SK-N-MC (cell line): ENCODE measurements at places on chromosomes 16 and 17.

GRCh38 chr17:77480509-77481215 lies 339.9 kb downstream of the SEC14L1 start:
- no peak for DNase-seq

DNA sequence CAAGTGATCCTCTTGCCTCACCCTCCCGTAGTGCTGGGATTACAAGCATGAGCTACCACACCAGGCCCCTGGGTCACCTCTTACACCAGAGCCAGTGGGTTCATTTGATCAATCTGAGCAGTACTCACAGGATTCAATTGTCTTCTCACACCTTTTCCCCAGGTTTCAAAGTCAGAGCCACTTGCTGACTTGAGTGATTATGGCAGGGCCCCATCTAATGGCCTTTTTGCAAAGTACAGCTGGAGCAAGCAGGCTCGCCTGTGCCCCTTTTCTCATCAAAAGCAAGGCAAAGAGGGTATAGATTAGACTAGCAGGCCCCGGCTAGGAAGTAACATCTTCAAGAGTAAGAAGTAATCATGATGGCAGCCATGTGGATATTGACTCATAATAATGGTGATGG lies 114.8 kb upstream of the NOL11 start:
- no peak for DNase-seq

- no peak for DNase-seq
These were observed 15.5 kb upstream of the TMEM94 start for GRCh38 chr17:75440738-75441448.

DNA sequence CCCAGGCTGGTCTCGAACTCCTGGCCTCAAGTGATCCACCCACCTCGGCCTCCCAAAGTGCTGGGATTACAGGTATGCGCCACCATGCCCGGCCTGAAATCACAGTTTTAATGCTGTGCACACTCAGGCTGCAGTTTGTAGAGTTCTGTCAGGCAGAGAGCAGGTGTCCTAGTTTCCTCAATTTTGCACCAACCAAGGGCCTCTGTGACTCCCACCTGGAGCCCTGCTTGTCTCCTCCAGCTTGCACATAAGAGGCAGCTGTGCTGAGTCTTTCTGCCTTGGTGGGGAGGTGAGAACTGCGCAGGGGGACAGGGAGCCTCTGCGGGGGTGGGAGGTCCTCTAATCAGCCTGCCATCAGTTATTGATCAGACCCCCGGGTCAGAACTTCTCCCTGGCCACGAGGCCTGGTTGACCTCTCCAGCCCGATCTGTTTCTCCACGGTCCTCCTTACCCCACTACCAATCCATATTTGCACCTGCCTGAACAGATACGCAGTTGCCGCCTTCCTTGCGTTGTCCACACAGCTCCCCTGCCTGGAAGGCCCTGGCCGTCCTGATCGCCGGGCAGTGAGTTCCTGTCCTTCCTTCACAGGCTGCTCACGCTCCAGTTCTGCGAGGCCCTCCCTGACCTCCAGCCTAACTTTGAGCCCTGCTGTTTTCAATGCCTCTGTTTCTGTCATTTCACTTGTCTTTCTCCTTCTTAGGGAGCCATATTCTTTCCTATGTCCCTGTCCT lies 48.1 kb upstream of the SIAH1 start:
- DNase-seq, result no peak

- DNase-seq, result no peak
These were observed 171.6 kb downstream of the CDH11 start for GRCh38 chr16:64950262-64950661.

GRCh38 chr17:8015957-8016631 lies 13.7 kb downstream of the GUCY2D start:
- DNase-seq, result no peak

- no peak for DNase-seq
These were observed 10.3 kb downstream of the NT5M start for GRCh38 chr17:17313350-17313991.

DNA sequence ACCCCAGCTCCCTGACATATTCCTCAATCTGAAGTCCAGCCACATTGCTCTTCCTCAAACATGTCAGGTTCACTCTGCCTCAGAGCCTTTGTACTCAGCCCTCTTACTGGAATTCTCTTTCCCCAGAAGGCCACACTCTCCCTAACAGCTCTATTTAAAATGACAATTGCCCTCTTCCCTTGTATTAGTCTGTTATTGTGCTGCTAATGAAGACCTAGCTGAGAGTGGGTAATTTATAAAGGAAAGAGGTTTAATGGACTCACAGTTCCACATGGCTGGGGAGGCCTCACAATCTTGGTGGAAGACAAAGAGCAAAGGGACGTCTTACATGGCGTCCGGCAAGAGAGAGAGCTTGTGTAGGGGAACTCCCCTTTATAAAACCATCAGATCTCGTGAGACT lies 46.0 kb downstream of the HS3ST2 start:
- no peak for DNase-seq

GRCh38 chr16:88461331-88462269 lies 8.5 kb downstream of the ZFPM1 start:
- no peak for DNase-seq

- DNase-seq, result no peak
These were observed 29.5 kb upstream of the ZNF469 start for GRCh38 chr16:88353232-88353631.

- DNase-seq, result no peak
These were observed 9.1 kb upstream of the THAP11 start for GRCh38 chr16:67833030-67833414.

GRCh38 chr17:50268026-50268425 lies 6.2 kb upstream of the TMEM92 start:
- DNase-seq, result no peak

- no peak for DNase-seq
These were observed 1.5 kb downstream of the TMEM132E start for GRCh38 chr17:34580685-34581445.

DNA sequence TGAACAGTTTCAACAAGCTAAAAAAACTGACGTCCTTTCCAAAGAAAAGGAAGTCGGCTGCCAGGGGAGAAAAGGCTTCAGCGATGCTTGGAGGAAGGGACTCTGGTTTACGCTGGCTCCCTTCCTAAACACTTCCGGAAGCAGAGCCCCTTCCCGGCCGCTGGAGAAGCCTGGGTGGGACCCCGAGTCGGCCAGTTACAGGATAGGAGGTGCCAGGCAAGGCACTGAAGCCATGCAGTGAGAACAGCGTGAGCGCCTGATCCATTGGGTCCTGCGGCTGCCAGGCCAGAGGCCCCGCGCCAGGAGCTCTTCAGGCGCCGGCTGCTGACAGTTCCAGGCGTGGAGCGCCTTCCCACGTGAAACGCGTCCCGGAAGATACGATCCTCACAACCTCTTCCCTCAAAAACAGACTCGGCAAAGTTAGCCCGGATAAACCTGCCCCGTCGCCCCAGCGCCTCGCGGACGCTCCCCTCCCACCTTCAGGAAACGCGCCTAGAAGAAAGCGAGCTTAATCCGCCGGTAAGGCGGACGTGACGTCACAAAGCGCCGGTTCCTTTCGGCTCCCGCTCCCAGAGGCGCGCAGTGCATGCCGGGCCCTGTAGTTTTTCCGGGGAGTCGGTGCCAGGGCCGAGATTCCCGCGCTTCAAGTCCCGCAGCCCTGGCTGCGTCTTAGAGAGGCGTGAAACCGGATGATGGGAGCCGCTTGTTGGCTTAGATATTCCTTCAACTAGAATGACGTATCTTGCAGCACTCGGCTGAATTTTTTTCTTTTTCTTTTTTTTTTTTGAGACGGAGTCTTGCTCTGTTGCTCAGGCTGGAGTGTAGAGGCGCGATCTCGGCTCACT lies at the start of gene ADAT1:
TSS of gene ADAT1 (minus strand) at position 521 of the 845 bp plus-strand sequence. CDS start 2,482 bp downstream, outside the sequence.
- no peak for DNase-seq

- DNase-seq, result no peak
These were observed 20.7 kb upstream of the C16orf78 start for GRCh38 chr16:49352892-49353291.

DNA sequence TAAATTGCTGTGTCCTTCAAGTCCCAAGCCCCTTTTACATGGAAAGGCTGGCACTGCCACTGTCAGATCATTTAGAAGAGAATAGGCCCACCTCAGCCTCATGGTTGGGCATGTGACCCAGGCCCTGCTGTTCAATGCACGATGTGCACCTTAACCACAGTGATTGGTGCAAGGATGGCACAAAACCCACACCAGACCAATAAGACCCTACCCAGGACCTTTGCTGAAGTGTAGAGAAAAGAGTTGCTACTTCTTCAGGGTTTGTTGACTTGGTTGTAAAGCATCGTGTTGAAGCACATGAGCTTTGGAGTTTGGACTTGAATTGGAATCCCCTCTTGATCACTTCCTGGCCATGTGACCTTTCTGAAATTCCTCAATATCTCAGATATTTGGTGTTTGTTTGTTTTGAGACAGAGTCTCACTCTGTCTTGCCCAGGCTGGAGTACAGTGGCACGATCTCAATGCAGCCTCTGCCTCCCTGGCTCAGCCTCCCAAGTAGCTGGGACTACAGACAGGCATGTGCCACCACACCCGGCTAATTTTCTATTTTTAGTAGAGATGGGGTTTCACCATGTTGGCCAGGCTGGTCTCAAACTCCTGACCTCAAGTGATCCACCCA lies 24.8 kb downstream of the DNAJA2 start:
- no peak for DNase-seq

DNA sequence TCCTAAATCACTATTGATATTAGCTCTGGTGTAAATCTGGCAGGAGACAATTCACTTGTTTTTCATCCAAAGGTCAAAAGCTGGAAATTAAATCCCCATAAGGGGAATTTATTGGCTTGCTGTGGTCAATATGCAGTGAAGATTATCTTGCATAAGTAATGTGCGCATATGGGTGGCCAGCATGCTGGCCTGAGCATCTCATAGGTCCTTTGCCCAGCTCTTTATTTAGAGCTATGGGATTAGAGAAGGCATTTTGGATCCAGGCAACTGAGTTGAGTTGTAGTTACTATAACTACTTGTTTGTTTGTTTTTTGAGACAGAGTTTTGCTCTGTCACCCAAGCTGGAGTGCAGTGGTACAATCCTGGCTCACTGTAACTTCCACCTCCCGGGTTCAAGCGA lies 110.7 kb downstream of the AATF start:
- DNase-seq, result no peak

DNA sequence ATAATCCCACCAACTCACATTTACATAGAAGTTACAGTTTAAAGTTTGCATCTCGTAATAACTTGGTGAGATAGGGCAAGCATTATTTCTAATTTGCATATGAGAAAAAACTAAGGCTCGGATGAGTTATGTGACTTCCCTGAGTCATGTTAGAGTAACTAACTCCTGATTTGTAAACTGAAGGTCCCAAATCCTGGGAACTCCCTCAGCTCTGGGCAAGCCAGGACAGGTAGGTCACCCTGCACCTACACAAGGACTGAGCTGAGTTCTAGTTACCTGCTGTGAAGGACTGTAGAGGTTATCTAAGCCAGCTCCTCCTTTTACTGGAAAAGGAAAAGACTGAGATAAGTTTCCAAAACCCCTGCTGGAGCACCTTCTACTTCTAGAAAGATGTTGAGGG lies 92.1 kb upstream of the HLF start:
- DNase-seq, result no peak

GRCh38 chr16:79662669-79663313 lies 62.3 kb upstream of the MAF start:
- no peak for DNase-seq

DNA sequence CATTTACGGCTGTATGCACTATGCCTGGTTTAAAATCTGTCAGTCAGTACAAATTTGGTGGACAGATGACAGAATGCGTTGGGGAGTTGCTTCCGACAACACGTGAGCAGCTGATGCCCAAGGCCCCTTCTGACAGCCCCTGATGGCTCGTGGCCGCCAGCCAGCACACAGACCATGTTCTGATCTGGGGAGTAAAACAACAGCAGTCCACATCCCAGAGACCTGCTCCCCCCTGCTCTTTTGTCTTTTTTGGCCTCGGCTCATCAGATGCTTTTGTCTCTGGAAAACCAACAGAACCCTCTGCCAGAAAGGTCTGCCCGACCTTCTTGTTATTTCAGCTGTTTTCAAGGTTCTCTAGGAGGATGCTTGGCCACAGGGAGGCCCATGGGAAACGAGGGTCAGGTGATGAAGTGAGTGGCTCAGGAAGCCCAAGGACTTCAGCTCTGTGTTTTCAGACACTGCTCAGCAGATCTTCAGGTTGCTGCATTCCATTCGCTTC lies 10.8 kb downstream of the ARSG start:
- no peak for DNase-seq

- no peak for DNase-seq
These were observed 28.4 kb upstream of the TMC5 start for GRCh38 chr16:19389246-19389645.

DNA sequence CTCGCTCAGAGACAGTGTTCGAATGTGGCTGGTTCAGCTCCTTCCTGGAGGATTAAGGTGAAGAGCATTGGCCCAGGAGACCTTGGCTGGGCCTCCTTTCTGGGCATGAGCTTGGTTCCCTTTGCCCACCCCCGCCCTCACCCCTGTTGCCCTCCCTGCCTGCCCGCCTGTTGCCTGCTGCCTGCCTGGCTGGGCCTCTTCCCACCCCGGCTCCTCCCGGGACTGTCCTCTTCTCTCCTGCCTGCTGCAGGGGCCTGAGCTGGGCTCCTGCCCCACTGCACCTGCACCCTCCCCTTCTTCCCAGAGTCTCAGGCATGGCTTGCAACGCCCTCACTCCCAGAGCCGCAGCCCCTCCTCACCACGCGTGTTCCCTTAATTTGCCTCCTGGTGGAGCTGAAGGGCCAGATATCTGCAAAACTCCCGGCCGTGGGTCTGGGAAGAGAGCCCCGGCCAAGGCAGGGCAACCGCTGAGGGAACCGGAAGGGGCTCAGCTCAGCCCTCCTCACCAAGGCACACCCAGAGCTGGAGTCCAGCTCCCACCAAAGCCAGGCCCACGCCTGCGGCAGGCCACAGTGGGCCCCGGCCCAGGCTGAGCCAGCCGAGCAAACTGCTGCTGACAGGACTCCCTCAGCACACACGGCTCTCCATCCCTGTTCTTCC lies 31.2 kb downstream of the MNT start:
- DNase-seq, result no peak

DNA sequence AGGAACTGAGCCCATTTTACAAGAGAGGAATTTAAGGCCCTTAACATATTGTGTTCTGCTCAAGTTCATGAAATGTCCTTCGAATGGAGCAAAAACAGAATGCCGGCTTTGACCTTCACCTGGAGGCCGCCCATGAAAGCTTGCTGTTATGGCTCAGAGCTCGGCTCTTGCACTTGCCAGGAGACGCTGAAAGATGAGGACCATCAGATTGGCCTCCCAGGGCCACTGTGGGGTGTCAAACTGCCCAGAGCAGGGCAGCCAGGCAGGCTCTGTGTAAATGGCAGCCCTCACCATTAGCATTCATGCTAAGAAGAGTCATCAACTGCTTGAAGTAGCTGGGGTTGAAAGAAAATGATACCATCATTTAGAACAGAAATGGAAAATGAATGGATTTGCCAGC lies 39.3 kb downstream of the IL21R start:
- DNase-seq, result no peak

DNA sequence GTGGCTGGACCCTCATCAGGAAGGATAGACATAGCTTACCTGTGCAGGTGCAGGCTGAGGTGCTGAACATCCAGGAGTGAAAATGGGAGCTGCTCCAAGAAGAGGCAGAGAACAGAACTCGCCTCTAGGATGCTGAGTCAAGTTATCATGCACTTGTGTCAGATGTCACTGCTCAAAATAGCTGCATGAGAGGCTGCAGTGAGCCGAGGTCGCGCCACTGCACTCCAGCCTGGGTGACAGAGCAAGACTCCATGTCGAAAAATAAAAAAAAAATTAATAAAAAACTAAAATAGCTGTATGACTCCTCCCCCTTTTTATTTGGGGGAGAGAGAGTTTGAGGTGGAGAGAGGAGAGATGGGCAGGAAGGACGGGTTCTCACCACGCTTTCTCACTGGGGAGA lies 148.8 kb downstream of the FOXL1 start:
- no peak for DNase-seq

GRCh38 chr16:69935740-69936139 lies 15.4 kb upstream of the CLEC18A start:
- DNase-seq, result no peak
